ENCODE measurements at places on chromosomes 7 and 10.

DNA sequence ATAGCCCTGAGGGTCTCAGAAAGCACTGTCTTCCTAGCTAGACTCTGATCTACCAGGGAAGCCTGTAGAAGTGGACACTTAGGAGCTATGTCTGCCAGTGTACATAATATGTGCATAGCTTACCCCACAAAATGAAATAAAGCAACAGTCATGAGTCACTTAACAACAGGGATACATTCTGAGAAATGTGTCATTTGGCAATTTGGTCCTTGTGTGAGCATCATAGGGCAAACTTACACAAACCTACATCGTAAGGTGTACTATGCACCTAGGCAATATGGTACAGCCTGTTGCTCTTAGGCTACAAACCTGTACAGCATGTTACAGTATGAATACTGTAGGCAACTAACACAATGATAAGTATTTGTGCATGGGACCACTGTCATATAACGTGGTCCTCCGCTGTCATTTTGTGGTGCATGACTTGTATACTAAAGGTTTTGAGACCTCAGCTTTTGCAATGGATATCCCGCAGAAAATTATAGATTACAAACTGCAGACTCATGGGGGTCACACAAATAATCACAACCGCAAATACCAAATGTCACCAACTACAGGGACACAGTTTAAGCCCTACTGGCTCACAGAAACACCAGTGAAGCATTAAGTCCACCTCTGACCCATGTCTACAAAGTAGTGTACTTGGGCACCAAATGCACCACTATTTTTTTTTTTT is 1.7 kb downstream of the URGCP start:
- no peak for DNase-seq

DNA sequence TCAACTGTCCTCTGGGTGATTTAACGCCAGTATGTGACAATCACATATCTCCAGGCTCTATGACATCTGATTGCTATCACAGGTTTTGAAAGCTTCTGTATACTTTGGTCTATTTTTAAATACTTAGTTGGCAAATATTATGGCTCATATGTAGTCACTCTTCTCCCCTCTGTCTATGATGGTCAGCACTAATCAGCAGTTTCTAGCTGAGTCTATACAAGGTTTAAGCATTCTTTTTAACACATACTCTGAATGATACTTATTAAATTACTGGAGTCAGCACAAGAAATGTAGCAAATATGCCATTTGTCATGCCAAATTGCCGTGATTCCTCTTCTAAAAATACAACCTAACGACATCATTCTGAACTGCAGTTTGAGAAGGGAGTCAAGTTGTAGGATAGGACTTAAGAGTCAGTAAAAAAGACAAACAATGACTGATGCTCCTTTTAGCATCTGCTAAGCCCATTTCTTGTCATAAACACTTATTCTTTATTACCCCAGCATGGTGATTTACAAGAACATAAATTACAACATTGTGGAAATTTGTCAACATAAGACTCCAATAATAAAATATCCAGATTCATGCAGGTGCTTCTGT is 947.8 kb downstream of the XPNPEP1 start:
- no peak for DNase-seq

DNA sequence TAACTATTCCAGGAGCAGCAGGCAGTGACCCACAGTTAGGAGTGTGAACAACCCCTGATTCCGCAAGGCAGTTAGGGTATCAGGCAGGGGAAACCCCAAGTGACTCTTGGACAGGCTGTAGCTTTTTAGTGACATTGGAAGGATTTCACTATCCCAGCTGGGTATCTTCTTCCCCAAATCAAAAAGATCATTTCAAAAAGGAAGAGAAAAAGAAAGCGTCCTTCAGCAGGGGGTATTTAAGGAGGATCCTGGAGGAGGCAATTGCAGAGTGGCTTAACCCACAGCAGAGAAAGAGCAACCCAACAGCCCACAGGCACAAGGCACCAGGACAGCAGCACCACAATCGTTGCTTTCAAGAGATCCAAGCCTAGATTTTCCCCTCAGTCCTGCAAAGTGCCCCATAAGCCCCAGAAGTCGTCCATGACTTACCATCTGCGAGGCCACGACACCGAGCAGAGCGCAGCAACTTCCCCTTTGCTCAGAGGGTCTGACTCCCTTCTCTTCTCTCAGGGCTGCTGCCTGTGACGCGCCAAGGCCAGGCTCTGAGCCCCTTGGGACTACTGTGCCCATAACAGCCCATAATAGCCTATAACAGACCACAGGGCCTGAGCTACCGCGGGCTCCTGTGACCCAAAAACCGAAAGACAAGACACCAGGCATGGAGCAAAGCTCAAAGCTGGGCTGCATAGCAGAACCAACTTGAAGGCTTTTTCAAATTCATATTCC is 19.8 kb downstream of the PIK3AP1 start:
- DNase-seq, result no peak

DNA sequence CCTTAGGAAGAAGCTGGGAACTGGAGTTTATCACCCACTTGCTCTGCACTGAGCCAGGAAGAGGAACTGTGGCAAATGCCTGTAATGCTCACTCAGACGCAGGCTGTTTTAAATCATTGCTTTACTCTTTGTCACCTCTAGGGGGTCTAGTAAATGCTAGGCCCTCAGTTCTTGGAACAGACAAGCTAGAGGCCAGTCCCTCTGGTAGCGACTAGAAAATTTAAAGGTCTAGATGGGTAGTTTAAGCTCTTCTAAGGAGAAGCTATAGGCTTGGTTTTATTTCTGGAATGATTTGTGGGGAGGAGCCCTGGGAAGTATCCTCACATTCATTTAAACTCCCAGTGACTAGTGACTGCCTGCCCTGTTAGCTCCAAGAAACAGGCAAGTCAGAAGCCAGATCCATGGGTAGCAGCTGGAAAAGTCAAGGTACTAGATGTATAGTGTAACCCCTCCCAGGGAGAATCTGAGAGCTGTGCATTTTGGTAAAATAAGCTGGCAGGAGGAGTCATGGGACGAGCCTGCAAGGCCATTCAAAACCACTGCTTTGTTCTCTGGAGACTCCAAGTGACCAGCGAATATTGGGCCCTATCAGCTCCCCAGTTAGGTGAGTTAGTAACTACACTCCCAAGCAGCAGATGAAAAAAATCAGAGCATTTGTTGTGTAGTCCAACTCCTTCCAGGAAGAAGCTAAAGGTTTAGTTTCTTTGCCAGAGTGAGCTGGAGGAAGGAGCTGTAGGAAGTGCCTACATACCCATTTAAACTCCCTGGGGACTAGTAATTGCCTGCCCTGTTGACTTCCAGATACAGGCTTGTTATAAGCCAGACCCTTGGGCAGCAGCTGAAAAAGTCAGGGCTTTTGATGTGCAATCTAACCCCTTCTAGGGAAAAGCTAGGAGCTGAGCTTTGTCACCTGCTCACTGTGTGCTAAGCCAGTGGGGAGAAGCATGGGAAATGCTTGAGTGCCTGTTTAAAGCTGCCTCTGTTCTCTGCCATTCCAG is 68.9 kb downstream of the DYNC1I1 start:
- no peak for DNase-seq

DNA sequence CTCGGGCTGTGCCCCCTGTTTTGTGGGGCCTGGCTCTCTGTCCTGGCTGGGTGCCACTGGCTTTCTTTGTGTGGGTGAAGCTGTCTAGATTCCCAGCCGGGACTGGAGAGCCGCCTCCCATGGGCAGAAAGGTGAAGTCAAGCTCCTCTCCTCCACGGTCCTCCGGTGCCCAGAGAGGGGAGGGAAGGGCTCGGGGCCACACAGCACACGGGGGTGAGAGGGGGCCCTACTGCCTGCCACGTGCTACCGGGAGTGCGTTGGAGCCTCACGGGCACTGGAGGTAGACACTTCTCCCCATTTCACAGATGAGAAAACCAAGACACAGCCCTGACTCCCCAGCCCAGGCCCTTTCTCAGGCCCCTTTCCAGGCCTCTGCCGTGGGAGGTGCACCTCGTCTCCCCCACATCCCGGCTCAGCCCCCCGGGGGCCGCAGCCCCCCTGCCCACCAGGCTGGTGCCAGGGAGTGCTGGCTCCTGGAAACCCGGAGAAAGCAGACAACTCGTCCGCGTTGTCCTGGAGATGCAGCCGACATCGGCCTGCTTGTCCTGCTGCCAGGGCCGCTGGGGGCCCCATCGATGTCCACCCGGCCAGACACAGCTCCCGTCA is 55.8 kb downstream of the UNCX start:
- no peak for DNase-seq

DNA sequence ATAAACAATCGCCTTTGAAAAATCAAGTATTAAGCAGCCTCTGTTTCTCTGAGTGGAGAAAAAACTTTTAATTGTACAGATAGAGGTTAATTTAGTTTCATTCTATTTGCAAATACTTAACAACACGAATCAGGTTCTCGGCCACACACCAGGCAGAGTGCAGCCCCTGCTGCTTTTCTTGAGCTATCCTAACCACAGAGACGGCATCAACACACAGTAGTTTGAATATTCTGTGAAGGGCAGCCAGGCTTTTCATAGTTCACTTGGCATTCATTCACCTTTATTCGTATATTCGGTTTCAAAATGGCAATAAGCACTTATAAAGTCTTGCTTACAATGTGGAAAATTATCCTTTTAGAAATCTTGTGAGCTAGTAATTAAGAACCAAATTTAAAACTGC is 5.7 kb downstream of the ADARB2 start:
- no peak for DNase-seq

GRCh38 chr10:3132036-3133025 is 40.3 kb downstream of the PITRM1 start:
- no peak for DNase-seq

- peak; percentile 49 for DNase-seq
These were observed 426 bp downstream of the SYPL1 start for GRCh38 chr7:106111655-106112117.

DNA sequence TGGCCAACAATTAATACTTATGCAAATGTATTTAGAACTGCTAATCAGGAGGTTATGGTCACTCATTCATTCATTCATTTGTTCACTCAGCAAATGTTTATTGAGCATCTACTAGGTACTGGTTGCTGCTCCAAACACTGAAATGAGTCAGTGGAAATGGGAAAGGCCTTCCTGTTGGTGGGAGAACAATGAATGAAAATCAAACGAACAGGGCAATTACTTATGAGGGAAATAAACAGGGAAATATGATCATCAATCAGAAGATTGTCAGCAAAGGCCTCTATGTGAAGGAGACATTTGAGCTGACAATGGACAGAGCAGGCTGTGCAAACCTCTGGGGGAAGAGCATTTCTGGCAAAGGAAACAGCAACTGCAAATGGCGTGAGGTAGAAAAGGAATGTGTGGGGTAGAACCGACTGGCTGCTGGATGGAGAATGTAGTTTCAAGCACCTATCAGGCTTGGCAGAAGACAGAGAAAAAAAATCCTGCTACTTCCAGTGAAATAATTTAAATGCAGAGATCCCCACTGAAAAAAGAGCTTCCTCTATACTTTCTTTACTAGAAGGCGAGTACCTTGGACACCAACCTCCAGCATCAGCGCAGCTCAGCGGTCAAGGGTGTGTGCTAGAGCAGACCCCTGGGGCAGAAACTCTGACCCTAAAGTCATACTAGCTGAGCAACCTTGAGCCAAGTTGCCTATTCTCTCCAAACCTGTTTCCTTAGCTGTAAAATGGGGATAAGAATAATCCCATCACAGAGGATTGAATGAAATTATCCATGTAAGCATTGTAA is 108.8 kb upstream of the EEPD1 start:
- no peak for DNase-seq

- no peak for DNase-seq
These were observed 40.9 kb downstream of the FRMPD2 start for GRCh38 chr10:48233559-48234005.

GRCh38 chr7:75953931-75954330 is 39.0 kb downstream of the POR start:
- no peak for DNase-seq

DNA sequence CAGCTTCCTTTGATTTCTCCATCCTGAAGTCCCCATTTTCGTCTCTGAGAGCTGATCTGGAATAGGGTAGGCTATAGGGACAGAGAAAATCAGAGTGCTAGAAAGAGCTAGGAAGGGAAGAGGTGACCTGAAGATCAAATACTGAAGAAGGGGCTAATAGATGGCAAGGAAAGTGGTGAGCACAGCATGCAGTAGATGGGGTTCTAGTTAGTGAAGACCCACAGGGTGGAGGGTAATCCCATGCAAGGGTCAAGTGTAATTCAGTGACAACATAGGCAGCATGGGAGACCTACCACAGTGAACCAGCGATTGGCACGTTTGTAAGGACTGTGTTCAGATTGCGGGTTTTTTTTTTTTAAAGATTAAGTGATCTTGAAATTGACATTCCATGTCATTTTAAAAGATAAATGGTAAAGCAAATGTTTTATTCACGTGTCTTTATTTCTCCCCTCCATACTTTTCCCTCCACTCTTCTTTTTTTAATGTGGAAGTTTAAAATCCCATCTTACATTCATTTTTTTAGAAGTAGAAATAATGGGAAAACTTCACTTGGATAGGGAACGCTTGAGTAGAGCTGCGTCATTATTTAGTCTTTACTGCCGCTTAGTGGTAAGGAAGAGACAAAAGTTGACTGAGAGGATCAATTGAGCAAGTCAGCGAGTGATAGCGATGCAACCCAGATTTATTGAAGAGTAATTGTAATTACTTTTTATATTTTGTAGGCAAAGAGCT is 21.0 kb upstream of the ABI1 start:
- peak; percentile 56 for DNase-seq

DNA sequence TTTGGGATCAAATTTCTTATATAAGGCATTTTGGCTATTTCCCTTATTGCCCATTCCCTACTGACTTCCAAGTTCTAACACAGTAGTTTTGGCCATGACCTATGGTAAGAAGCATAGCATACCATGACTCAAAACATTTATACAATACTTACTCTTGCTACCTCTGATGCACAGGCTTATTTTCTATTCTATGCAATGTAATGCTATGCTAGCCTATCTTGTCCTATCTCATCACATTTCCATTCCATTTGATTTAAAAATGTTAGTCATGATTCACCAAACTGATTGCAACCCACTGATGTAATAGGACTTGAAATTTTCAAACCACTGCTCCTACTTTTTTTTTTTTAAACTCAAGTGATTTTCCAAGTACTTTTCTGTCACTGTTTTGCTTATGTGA is 658.5 kb downstream of the TYW1 start:
- no peak for DNase-seq

DNA sequence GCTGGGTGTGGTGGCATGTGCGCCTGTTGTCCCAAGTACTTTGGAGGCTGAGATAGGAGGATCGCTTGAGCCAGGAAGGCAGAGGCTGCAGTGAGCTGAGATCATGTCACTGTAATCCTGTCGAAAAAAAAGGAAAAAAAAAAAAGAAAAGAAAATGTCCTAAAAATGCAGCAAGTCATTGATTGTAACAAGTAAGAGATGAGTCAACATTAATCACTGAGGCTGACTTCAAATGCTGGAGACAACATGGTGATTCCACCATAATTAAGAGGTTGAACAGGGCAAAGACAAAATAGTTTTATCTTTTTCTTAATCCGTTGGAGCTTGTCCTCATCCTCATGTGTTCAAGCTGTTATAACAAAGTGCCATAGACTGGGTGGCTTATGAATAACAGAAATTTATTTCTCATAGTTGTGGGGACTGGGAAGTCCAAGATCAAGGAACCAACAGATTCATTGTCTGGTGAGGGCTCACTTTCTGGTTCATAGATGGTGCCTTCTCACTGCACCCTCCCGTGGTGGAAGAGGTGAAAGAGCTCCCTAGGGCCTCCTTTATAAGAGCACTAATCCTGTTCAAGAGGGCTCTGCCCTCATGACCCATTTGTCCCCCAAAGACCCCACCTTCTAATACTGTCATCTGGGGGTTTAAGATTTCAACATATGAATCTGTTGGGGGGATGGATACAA is 60.3 kb downstream of the TBXAS1 start:
- no peak for DNase-seq

- no peak for DNase-seq
These were observed 206.5 kb downstream of the USP6NL start for GRCh38 chr10:11404901-11405300.

- no peak for DNase-seq
These were observed 27.0 kb upstream of the TMEM26 start for GRCh38 chr10:61480208-61480607.
